CD4-positive, alpha-beta T cell treated with Interleukin-10 for 1 hour (primary cell): ENCODE measurements at places on chromosomes 3 and 15.

DNA sequence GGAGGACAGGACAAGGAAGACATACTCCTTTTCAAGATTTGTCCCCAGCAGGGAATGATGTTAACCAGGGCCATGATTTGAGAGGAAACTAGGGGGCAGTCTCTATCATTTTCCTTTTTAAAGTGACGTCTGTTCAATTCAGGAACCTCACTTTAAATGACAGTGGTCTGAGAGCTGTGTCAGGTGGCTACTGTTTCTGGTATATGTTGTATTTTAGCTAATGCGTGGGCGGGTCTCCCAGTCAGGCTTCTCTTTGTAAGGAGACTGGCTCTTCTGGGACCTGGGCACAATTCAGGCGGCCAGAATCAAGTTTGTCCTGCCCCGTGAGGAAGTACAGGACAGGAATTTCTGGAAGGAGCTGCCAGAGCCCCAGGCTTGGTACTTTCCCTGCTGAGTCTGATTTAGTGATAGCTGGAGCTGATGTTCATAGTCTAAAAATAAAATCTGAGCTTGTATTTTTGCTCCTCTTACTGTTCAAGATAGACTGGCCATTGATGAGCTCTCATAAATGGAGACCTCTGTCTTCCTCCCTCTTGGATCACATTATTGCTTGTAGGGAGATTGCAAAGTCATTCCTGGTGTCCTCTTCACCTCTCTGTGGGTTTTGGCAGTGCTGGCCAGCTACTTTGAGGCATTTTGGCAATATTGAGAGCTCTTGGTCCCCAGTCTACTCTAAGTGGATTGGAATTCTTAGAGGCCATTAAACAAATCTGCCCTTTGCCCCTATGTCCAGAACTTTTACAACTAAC, 25.6 kb downstream of the SQOR start:
- DNase-seq, result no peak

GRCh38 chr3:31606453-31606852, 73.7 kb downstream of the STT3B start:
- DNase-seq, result peak; percentile 1

- DNase-seq, result peak; percentile 82
Measured at GRCh38 chr3:113736548-113737089, 9.4 kb downstream of the NAA50 start.

GRCh38 chr3:169564883-169565282, 98.6 kb downstream of the MECOM start:
- DNase-seq, result no peak

DNA sequence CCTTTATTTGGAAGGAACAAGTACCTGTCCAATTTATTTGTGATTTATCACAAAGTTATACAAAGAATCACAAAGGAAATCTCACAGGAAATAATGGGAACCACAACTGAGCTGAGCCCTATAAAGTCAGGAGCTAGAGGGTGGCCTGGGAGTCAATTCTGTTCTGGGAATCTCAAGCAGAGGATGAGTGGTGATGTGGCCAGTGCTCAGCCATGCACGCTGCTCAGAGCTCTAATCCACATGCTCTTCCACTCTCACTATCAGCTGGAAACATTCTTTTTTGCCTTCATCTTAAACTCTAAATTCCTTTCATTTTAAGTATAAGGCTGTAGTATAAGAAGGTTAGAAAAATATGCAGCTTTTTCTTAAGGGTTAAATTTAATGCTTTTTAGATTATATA, 36.6 kb downstream of the UACA start:
- DNase-seq, result no peak

- DNase-seq, result peak; percentile 37
Measured at GRCh38 chr3:155753038-155753639, 8.3 kb upstream of the PLCH1 start.

DNA sequence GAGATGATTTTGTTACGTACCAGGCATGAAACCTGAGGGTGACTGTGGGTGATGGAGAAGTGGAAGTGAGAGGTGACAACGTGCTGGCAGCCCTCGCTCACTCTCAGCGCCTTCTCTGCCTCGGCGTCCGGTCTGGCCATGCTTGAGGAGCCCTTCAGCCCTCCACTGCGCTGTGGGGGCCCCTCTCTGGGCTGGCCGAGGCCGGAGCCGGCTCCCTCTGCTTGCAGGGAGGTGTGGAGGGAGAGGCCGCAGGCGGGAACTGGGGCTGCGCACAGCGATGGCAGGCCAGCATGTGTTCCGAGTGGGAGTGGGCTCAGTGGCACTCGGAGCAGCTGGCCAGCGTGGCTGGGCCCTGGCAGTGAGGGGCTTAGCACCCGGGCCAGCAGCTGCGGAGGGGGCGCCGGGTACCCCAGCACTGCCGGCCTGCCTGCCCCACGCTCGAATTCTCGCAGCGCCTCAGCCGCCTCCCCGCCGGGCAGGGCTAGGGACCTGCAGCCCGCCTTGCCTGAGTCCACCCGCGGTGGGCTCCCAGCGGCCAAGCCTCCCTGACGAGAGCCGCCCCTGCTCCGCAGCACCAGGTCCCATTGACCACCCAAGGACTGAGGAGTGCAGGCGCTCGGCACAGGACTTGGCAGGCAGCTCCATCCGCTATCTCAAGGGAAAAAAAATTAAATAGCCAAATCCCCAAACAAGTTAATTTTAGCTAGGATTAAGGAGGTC, 29.7 kb upstream of the MYRIP start:
- no peak for DNase-seq

- no peak for DNase-seq
Measured at GRCh38 chr3:28601291-28601690, 252.7 kb upstream of the AZI2 start.

DNA sequence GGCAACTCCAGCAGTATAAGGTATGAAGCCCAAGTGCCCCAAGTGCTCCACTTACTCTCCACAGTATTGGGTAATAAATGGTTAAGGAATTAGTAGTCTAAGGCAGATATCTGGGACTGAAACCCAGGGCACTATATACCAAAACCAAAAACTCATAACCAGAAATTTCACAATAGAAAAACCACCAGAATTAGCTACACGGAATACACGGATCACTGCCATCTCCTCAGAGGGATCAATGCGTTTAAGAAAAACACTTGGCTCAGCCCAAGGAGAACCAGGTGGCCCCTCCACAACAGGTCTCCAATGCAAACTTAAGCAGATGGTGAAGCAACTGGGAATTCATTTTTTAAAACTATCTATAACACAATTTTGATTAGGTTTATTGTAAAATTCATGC, 83.6 kb downstream of the FAIM start:
- no peak for DNase-seq

- DNase-seq, result no peak
Measured at GRCh38 chr15:42090781-42091180, 3.6 kb downstream of the PLA2G4D start.

GRCh38 chr3:106629215-106629832, 747.9 kb upstream of the CCDC54 start:
- DNase-seq, result no peak

GRCh38 chr3:155906900-155907299, 36.5 kb downstream of the GMPS start:
- DNase-seq, result no peak

DNA sequence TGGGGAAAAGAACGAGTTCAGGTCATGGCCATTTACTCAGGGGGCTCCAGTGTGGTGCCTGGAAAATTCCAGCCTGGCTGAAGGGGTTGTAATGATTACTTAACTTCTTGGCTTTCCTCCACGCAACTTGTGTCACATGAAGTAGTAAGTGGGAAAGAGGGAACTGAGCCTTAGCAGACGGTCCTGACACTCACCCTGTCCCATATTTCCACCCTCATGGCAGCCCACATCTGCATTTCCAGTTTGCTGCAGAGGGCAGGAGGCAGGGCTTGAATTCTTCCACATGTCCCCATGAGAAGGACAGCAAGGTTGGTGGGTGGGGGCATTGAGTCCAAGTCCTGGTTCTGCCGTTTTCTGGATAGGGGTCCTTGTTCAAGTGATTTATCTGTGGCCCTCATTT, 7.8 kb upstream of the CAMP start:
- no peak for DNase-seq

GRCh38 chr3:136792556-136793330, 26.2 kb upstream of the SLC35G2 start:
- DNase-seq, result no peak

DNA sequence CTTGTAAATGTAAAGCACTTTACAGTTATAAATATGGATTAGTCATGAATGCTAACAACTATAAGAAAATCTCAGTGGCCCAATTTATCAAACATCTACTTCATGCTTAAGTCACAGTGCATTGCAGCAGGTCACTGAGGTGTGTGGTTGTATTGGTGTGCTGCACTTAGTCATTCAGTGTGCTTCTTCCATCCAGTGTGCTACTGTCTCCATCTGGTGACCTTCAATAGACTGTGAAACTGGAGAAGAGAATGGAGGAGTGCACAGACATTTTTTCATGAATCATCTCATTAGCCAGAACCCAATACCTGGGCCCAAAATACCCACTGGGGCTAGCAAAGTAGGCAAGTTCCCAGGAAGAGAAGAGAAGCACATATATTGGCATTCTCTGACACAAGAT, 199.6 kb downstream of the SHOX2 start:
- DNase-seq, result no peak

DNA sequence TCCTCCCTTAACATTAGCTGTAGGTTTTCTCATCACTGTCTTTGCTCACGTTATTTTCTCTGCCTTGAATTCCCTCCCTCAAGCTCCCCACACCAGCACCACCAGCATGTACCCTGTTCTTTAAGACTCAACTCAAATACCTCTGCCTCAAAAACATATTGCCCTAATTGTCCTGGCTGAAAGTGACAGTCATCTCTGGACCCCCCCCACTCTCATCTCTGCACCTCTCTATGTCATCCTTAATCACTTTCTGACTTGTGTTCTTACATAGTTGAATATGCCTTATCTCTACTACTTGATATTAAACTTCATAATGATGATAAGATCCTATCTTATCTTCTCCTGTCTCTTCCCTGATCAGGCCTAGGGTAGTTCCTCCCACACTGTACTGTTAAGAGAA, 345.2 kb upstream of the TPRG1 start:
- DNase-seq, result no peak

GRCh38 chr3:69562020-69562419, 176.1 kb upstream of the FRMD4B start:
- no peak for DNase-seq
